ENCODE measurements at places on chromosomes 6 and 20.

DNA sequence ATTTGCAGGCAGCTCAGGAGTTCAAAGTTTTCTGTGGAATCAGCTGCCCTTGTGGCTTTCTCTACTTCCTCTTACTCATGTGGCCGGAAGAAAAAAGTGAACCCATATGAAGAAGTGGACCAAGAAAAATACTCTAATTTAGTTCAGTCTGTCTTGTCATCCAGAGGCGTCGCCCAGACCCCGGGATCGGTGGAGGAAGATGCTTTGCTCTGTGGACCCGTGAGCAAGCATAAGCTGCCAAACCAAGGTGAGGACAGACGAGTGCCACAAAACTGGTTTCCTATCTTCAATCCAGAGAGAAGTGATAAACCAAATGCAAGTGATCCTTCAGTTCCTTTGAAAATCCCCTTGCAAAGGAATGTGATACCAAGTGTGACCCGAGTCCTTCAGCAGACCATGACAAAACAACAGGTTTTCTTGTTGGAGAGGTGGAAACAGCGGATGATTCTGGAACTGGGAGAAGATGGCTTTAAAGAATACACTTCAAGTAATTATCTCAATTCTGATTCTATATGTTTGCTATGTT, 1.1 kb downstream of the MGME1 start:
- peak; percentile 52 for DNase-seq

GRCh38 chr20:4247898-4248858, 232.8 kb upstream of the RNF24 start:
- no peak for DNase-seq

DNA sequence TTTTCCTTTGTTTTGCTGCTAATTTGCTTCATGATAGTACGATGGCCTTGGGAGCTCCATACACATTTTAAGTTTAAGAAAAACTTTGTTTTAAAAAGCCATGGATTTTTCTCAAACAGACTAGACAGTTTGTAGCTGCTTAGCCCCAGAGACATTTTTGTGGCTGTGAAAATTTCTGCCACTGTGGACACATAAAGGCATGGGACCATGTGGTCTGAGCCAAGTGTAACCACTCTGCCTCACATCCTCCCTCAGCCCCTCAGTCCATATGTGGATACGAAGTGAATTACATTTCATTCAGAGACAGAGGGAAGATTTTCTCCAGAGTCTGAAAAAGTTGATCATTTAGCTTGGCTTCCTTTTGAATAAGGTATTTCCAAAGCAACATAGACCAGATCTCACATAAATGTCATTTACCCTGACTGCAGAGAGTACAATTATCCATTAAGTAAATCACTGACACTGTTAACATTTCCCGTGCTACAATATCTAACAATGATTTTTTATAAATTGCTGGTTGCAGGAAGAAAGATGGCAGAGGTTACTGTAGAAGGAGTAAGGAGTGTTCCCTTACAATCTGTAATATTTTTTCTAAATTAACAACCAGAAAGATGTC, 87.4 kb downstream of the GJA1 start:
- no peak for DNase-seq

GRCh38 chr6:79453558-79454042, 83.6 kb downstream of the LCA5 start:
- no peak for DNase-seq

DNA sequence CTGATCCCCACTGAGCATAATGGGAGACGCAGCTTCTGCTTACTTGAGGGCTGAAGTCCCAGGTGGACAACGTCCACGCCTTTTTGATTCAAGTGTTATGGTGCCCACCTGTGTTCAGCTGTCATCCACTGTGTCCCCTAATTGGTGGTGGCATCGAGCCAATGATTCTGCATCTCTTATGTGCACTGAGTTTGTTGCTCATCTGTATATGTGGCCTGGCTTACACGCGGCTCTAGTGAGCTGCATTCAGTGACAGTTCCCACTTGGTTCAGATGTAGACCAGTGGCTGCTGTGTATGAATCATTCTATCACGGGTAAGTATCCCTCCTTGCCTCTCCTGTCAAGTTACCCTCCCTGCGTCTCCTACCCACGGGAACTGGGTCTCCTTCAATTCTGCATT, 131.2 kb upstream of the CLDN20 start:
- no peak for DNase-seq

DNA sequence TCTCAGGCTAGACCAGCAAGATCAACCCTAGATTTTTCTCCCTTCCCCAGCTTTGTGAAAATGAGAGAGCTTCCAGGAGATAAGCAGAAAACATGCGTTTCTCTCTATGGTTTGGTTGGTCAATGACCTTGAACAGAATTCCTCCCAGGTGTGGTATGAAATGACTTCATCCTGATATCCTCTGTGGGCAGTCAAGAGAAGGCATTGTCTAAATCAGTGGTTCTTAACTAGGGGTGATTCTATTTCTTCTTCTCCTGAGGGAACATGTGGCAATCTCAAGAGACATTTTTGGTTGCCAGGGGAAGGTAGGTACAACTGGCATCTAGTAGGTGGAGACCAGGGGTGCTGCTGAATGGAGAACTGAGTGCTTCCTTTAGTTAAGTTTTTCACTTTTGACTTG, 12.4 kb downstream of the IFT52 start:
- DNase-seq, result no peak

DNA sequence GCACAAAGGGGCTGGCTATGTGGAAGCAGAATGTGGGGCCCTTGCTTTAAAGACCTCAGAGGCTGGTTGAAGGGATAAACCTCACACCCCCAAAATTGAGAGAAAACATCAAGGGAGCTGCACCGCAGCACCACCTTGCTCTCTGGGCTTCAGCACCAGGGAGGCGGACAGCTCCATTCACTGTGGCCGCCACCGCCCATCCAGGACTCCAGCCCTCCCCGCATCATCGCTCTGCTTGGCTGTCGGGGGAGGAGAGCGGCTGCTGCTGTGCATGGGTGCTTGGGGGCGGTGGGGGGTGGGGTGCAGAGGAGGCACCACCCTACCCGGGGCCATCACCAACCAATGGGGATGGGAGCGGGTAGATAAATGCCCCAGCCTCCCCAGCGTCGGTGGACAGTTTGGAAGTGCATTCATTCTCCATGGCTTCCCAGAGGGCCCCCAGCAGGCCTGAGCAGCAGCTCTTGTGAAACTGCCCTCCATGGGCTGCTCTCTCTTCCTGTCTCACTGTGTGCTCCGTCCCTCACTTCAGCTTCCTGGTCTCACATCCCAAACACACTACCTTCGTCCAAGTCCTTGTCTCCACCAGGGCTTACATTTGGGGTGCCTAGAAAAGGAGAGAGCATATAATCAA, 75.7 kb upstream of the BHLHE23 start:
- peak; percentile 67 for DNase-seq

DNA sequence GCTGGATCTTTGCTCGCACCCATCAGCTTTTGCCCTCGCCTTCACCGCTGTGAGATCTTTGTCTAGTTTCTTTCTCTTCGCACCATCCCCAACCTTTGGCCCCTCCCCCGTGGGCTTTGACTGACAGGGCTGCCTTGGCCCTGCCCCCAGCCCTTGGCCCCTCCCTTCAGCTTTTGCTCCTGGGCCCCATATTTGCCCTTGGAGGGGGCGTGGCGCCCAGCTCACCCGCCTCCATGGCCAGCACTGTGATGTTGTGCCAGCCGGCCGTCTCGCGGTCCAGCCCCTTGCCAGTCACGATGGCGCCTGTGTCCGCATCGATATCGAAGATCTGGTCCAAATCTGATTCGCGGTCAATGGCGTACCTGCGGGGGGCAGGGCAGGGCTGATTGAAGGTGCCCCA, 81.1 kb downstream of the CD40 start:
- no peak for DNase-seq

GRCh38 chr20:33875055-33875454, 63.9 kb downstream of the CHMP4B start:
- DNase-seq, result no peak

DNA sequence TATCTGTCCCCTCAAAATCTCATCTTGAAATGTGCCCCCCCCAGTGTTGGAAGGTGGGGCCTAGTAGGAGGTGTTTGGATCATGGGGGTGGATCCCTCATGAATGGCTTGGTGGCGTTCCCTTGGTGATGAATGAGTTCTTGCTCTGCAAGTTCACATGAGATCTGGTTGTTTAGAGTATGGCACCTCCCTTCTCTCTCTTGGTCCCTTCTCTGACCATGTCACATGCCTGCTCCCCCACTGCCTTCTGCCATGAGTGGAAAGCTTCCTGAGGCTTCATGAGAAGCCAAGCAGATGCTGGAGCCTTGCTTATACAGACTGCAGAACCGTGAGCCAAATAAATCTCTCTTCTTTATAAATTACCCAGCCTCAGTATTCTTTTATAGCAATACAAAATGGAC, 70.9 kb downstream of the MAN1A1 start:
- DNase-seq, result no peak

DNA sequence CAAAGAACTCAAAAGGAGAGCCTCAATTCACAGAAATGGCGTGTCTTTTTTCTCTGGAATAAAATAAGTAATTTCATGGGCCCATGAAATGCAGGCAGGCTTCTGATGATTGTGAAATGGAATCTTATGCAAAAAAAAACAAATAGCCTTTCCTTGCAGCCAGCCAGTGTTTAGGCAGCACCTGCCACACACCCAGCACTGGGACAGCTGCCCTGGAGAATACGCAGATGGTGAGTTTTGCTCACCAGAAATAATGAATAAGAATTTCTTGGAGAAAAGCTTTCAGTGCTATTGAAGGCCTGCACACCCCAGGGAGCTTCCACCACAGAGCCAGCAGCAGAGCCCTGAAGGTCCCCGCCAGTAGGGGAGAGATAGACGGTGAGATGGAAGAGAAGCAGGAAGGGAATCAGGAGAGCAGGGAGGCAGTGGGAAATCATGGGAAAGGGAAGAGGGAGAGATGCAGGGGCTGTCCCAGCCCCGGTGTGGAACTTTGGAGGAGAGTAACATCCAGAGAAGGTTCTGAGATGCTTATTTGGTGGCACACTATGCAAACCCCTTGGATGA, 54.9 kb downstream of the PXDC1 start:
- DNase-seq, result no peak

GRCh38 chr20:63310265-63310991, 17.4 kb downstream of the COL20A1 start:
- no peak for DNase-seq

- no peak for DNase-seq
Measured at GRCh38 chr6:155582016-155582991, 126.7 kb upstream of the NOX3 start.

GRCh38 chr20:44109951-44110361, 77.0 kb downstream of the JPH2 start:
- DNase-seq, result no peak

- peak; percentile 93 for DNase-seq
Measured at GRCh38 chr6:31795616-31796298, at the start of gene VARS1. VARS1 (minus strand) TSS chr6:31795752; CDS start chr6:31795217, 535 bp downstream.

DNA sequence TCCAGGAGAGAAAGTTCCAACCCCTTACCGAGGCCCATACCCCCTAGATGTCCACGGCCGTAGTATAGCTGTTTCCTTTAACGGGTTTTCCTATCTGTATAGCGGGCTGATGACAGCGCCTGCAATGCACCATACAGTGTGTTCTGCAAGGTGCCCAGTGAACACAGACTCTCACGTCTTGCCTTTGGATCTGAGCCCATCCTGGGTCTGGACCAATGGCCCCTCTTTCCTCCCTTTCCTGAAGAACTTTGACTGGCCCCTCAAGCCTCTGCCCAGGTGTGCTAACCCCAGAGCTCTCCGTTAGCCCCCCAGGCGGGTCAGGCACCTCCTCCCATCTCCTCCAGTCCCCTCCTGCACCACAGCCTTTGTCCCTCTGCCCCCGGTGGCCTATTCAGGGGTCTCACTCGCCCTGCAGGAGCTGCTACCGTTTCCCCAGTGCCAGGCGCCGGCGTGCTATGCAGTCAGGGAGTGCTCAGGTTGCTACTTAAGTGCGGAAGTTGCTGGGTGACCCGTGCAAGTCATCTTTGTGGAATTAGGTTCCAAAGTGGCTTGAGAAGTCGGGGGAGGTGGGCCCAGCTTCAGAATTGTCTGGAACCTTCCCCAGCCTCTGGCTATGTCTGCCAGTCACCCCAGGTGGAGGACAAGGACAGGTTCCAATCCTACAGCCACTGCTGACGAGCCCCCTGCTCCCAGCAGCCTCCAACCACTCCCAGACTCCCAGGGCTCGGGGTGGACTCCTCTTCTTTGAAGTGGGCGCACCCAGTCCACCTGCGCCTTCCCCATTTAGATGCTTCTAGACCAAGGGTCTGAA, 35.0 kb upstream of the ZBP1 start:
- DNase-seq, result peak; percentile 22

GRCh38 chr6:122400121-122400450, 634 bp downstream of the HSF2 start:
- DNase-seq, result no peak

- DNase-seq, result no peak
Measured at GRCh38 chr6:17299222-17299621, 18.1 kb downstream of the RBM24 start.

GRCh38 chr20:16363506-16364319, 209.5 kb downstream of the KIF16B start:
- no peak for DNase-seq

GRCh38 chr6:101232961-101233360, 160.5 kb upstream of the GRIK2 start:
- no peak for DNase-seq

- peak; percentile 58 for DNase-seq
Measured at GRCh38 chr6:163405412-163406309, 8.9 kb upstream of the QKI start.

- DNase-seq, result no peak
Measured at GRCh38 chr6:95519228-95520037, 57.9 kb upstream of the MANEA start.

GRCh38 chr6:103629613-103630012, 1230.1 kb downstream of the HACE1 start:
- DNase-seq, result no peak

DNA sequence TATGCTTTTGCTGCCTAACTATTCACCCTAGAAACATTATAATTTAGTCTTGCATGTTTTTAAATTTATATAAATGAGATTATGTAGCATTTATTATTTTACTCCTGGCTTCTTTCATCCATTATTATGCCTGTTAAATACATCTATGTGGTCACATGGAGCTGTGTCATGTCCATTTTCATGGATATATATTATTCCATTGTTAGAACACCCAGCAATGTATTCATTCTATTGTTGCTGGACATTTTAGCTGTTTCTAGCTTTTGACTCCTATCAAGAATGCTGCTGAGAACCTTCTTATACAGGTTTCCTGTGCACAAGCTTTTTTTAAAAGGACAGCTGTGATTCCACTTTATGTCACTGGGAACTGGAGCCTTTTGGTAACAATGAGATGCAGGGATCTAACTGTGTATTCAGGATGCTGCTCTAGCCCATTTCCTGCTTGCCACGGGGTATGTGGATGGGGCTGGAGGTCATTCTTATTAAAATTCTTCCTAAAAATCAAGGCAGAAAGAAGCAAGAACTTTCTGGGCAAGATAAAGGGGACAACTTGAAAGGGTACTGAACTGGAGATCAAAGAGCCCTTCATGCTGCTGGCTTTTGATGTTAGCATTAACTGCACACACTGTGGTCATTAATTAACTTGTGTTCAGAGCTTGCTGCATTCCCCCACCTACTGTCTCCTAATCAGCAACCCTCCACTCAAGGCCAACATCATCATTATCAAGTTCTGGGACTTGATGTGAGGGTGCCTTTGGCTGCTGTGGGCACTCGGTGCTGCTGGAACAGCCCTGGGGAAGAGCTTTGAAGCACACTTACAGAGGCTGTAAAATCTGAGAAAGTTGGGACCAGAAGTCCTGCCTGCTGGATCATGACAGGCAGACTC, 96.6 kb upstream of the AKIRIN2 start:
- DNase-seq, result no peak

GRCh38 chr6:47138046-47138445, 95.9 kb upstream of the ADGRF1 start:
- no peak for DNase-seq

- no peak for DNase-seq
Measured at GRCh38 chr6:130525408-130525807, 159.6 kb downstream of the TMEM200A start.

All from femur (tissue), 1 donor.